Stimulated activated CD8-positive, alpha-beta memory T cell treated with anti-CD3 and anti-CD28 coated beads, Interleukin-12 subunit alpha, Interleukin-12 subunit beta, amount 100 ng/mL, for 4 hours (primary cell): ENCODE measurements at places on chromosomes 7 and 10.

GRCh38 chr10:56469482-56469881, 108.4 kb upstream of the ZWINT start:
- DNase-seq = no peak

DNA sequence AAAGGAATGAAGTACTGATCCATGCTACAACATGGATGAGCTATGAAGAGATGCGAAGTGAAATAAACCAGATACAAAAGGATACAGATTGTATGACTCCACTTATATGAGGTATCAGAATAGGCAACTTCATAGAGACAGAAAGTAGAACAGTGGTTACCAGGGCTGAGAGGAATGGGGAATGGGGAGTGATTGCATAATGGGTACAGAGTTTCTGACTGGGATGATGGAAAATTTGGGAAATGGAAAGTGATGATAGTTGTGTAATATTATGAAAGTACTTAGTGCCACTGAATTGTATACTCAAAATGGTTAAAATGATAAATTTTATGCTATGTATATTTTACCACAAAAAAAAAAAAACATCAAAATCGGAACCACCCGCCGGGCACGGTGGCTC, 3.9 kb downstream of the ATXN7L1 start:
- DNase-seq = no peak

DNA sequence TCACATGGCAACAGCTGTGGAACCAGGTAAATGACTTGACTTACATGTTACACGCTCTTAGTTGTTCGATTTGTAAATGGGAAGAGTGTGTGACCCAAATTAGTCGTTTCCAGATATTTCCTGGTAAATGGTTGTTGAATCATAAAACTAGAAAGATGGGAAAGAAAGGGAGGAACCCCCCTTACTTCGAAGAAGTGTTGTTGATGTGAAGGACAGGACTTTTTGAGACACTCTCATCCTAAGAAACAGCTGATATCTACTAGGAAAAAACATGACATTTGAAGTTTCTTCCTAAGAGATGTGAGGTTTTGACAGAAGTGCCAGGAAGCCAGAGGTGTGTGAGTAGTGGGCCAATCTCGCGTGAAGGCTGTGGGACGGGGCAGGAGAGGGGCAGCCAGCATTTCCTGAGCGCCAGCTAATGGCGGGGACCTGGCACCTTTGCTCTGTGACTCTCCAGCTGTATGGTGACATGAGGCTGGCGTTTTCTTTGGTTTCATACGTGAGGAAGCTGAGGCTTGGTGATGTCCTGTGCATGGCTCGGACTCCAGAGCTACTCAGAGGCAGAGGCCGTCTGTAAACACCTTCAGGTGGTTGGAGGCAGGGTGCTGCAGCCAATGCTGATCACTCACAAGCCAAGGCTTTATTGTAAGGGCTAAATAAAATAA, 53.7 kb downstream of the IKZF1 start:
- no peak for DNase-seq

GRCh38 chr10:133454204-133454893, 604 bp downstream of the SCART1 start:
- no peak for DNase-seq

- DNase-seq = no peak
Observed at GRCh38 chr10:122966879-122967278, 12.9 kb upstream of the C10orf88 start.

- no peak for DNase-seq
Observed at GRCh38 chr7:24910551-24911212, 69.3 kb downstream of the OSBPL3 start.

- no peak for DNase-seq
Observed at GRCh38 chr10:87794285-87794684, 23.7 kb downstream of the ATAD1 start.

- DNase-seq = no peak
Observed at GRCh38 chr7:45701701-45702510, 127.7 kb downstream of the ADCY1 start.

- no peak for DNase-seq
Observed at GRCh38 chr10:120270906-120271305, 186.1 kb upstream of the PLPP4 start.

GRCh38 chr7:150736864-150737263, 354 bp upstream of the GIMAP5 start:
- DNase-seq = no peak

GRCh38 chr7:143882020-143882603, 19.9 kb downstream of the TCAF1 start:
- DNase-seq = no peak

DNA sequence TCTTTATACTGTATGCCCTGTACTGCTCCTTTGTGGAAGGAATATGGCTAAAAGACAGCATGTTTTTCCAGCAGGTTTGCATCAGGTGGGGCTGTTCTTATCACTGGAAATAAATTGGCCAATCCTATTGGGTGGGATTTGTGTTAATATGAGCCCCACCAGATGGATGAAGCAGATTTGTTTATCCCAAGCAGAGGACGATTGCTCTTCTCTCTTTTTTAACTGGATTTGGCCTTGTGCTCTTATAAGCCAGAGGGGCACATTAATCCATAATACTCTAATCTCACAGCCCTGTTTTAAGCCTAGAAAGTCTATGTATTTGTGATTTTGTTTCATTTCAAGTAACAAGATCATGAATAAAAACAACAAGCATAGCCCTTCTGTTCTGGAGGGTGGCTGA, 240.1 kb upstream of the ADARB2 start:
- no peak for DNase-seq

GRCh38 chr7:143300959-143301935, 13.1 kb downstream of the CASP2 start:
- DNase-seq = no peak

GRCh38 chr10:130174328-130174727, 38.1 kb downstream of the GLRX3 start:
- DNase-seq = no peak
